ENCODE measurements at places on chromosomes 5 and 9.

DNA sequence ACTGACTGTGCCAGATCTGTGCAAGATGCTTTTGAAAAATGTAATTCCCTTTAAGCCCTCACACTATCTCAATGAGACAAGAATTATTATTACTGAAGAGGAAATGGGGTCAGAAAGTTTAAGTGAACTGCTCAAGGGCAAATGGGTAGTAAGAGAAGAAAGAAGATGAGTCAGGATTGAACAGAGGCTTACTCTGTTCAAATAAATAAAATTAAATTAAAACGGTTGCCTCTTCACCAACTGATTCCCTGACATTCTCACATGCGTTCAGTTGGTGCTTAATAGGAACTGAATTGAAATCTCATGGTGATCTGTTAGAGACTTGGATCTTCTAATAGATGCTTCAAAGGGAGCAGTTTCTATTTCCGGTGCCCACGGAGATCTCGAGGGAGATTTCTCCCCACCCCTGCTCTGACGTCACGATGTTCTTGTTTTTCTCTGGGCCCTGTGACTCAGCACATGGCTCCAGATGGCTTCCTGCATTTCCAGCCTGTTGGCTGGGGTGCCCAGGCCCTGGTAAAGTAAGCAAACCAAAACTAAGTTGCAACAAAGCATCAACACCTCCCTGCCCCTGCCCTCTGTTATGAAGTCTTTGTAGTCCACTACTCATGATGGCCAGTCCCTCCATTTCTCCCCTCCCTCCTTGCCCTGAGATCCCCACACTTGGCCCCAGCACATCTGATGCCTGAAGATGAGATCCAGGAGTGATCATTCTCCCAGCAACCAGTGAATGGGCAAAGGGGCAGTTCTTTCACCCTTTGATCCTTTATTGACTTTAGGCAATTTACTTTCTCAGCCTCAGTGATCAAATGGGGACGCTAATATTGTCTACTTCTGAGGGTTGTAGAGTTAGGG is 106.1 kb upstream of the CPEB4 start:
- DNase-seq, result peak; percentile 40

DNA sequence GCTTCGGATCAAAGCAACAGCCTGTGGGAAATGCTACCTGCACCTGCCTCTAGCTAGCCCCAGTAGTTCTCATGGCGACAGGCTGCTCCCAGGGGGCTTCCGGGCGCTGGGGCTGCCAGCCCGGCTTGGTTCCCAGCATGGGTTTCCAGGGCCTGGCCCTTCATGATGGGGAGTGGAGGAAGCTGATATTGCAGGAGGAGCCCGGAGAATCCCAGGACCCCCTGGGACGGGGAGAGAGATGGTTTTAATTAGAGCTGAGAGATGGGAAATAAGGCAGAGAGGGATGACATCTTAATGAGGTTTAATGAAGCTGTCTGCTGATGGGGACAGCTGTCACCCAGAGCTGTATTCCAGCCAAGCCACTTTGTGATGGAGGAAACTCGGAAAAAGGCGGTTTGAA is 78.6 kb downstream of the CFAP77 start:
- no peak for DNase-seq

GRCh38 chr9:113316030-113316429 is 12.9 kb upstream of the RNF183 start:
- DNase-seq, result no peak

DNA sequence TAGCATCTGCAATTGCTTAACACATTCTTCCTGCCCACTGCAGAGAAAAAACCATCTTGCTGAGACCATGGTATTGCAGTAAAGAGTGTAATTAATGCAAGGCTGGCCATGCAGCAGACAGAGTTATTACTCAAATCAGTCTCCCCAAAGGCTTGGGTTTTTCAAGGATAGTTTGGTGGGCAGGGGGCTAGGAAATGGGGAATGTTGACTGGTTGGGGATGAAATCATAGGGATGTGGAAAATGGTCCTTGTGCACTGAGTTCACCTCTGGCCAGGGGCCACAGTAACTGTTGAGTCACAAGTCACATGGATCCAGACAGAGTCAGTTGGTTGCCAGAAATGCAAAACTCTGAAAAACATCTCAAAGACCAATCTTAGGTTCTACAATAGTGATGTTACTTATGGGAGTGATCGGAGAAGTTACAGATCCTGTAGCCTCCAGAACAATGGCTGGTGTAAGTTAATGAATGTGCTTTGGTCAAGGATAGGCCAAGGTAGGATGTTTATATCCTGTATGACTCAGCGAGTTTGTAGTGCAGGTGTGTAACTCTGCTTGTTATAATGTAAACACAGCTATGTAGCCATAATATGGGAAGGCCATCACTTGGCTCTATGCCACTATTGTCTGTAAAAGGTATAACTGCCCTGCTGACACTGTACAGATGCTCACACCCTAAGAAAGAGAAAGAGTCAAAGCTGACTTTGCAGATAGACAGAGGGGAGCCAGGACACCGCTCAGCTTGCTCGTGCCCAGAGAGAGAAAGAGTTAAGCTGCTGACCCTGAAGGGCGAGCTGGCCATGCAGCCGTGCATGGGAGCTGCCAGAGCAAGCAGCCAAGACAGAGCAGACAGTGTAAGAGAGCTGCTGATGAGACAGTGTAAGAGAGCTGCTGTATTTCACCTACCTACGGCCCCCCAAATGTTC is 27.2 kb downstream of the C9orf152 start:
- DNase-seq, result no peak

DNA sequence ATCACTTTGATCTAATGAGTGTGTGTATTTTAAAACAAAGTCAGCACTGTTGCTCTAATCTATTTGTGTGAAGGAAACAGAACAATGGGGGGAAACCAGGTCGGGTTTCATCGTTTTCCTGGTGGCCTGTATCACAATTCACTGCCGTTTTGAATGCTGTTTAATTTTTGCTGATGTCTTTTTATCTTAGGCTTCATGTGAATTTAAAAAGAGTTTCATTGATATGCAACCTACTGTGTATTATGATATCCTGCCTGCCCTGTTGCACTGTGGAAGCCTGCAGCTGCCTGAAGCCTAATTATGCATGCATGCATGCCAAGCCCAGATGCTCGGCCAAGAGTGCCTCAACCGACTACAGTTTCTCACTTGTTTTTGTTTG is 307.5 kb downstream of the ZNF608 start:
- DNase-seq, result peak; percentile 37

DNA sequence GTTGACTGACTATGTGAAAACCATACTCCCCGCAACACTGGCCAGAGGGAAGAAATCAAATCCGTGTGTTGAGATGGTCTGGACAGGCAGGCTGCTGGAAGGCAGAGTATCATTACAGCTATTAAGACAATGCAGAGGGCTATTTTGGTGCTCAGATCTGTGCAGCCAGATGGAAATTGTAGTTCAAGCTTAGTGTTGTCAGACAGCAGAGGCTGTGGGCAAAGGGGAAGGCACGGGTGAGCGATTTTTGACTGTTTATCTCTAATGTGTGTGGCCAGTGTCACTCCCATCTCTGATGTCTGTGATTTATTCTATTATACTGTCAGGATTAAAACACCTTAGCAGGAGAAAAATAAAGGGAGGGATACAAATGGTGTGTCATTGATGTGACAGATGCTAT is 984.4 kb upstream of the WWC1 start:
- DNase-seq, result no peak

DNA sequence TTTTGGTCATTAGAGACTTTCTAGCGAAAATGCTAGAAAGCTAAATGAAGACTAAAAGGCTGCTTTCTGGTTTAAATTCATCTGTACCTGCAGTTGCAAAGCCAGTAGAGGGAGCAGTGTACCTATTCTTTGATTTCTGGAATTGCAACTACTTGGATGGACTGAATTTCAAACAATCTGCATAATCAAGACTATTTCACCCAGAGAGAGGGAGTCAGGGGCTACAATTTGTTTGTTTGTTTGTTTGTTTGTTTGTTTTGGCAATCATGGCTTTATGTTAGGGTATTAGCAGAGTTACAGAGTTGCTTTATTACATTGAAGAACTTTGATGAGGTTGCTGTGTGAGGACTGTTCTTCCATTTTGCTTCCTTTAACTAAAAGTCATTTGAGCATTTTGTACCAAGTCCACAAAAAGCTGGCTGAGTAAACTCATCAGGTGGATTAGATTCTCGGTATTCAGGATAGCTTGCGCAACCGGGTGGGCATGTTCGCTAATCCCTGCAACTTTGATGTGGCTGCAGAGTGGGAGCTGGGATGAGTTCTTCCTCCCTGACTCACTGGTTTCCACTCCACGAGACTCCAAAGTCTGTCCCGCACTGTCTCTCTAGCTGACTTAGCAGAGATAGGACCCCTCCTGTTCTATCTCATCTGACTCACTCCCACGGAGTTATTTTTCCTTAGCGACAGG is 80.0 kb upstream of the TUT7 start:
- DNase-seq, result no peak

GRCh38 chr5:2867373-2867933 is 116.0 kb upstream of the IRX2 start:
- DNase-seq, result no peak

- DNase-seq, result no peak
Observed at GRCh38 chr9:614431-614830, 227.1 kb upstream of the DMRT1 start.

DNA sequence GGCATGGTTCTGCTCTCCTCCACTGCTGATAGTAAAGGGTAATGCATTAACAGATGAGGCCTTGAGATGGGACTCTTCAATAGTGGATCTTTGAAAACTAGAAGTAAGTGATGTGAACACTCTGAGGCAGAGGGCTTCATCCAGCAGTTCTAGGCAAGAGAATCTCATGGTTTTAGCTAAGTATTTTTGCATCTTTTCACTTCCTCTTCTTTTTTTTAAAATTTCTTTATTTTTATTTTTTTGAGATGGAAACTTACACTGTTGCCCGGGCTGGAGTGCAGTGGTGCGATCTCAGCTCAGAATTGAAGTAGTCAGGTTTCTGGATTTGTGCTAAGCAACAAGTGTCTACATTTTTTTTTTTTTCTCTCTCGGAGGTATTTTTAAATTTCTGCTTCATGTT is 101.9 kb downstream of the MTRR start:
- DNase-seq, result no peak

GRCh38 chr9:12511726-12512125 is 181.5 kb upstream of the TYRP1 start:
- DNase-seq, result no peak

GRCh38 chr9:135136991-135137832 is 49.7 kb downstream of the OLFM1 start:
- DNase-seq, result no peak

Data from caudate nucleus (tissue), 63 donors.